ENCODE measurements at places on chromosomes 4 and X. TPM values are rescaled to one million over a fixed set of nuclear protein-coding genes. Genes with fewer than 3 reads are reported as not detected.

The MGST2 gene
- total RNA-seq = 174 TPM

The SPOCK3 gene
- total RNA-seq = 21.5 TPM

The POLN gene
- 0.92 TPM for total RNA-seq

- no peaks in the 10 kb centered on the region for H3K27me3 ChIP-seq
- DNase-seq = no peak
- no peaks in the 10 kb centered on the region for H3K36me3 ChIP-seq
- no peaks in the 10 kb centered on the region for H3K4me1 ChIP-seq
- no peak overlapping the region for H3K4me3 ChIP-seq
- no peak overlapping the region for H3K27ac ChIP-seq
Measured at GRCh38 chrX:87045352-87045751, 472.2 kb upstream of the KLHL4 start.

DNA sequence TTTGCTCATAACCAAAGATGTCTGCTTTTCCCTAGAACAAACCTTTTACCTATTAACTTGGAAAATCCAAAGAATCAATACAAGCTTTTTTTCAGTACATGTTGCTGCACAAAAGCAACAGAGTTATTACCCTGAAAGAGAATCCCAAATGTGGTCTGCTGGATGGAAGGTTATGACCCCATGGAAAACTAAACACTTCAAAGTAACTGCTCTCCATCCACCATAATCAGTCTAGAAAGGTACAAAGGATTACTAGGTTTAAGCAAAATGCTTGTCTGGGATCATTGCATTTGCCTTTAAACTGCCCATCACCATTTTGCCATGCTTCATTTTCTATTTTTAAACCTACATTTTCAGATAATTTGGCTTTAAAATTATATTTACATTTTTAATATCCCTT, 11.7 kb downstream of the MMRN1 start:
- DNase-seq = no peak
- peak overlapping the region; percentile 51 for H3K27ac ChIP-seq
- no peaks in the 10 kb centered on the region for H3K4me1 ChIP-seq
- no peaks in the 10 kb centered on the region for H3K36me3 ChIP-seq
- H3K27me3 ChIP-seq = no peaks in the 10 kb centered on the region
- H3K4me3 ChIP-seq = no peak overlapping the region

DNA sequence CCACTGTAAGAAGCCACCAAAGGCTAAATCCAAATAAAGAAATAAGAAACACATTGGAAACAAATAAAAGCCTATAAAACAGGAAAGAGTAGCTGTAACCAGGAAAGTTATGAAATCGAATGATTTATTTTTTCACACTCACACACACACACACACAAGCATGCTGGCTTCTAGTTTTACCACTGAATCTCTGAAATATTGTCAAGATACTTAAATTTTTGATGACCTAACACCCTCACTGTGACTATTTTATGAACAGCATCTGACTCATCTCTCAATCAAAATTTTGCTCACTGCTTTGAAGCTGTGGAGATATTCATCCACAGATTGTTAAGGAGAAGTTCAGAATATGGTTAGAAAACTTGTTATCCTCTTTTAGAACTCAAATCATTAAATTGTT, 13.9 kb upstream of the GABRB1 start:
- H3K4me1 ChIP-seq = no peaks in the 10 kb centered on the region
- H3K36me3 ChIP-seq = no peaks in the 10 kb centered on the region
- no peaks in the 10 kb centered on the region for H3K27me3 ChIP-seq
- H3K27ac ChIP-seq = no peak overlapping the region

DNA sequence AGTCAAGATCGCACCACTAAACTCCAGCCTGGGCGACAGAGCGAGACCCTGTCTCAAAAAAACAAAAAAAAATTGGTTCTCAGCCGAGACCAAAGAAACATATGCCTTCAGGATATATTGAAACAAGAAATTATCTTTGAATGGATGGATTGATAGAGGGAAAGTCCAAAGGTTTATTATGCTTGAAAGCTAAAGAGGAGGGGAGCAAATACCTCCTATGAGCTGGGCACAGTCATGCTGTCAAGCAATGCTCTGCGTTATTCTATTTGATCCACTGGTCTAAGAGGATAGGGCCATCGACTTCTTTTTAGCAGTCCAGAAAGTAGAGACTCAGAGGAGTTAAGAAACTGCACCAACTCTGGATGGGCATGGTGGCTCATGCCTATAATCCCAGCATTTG, 85.9 kb upstream of the SLC34A2 start:
- no peak overlapping the region for H3K4me3 ChIP-seq
- no peaks in the 10 kb centered on the region for H3K36me3 ChIP-seq
- H3K27ac ChIP-seq = no peak overlapping the region
- no peaks in the 10 kb centered on the region for H3K27me3 ChIP-seq
- no peaks in the 10 kb centered on the region for H3K4me1 ChIP-seq

DNA sequence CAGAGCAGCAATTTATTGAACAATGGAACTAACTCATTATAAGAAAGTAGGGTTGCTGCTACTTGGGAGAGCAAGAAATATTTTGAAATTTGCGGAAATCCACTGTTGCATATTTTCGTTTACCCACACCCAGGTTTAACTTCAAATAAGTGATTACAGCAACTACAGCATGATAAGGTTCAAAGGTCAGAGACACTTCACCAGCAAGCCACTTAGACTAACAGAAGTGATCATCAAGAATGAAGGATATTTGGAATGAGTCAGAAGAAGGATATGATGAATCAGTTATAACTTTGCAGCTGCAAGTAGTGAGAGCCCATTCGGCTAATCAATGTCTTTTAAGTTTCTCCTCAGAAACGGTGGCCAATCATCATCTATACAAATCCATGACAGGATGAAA, 199.3 kb downstream of the TMA16 start:
- no peak overlapping the region for H3K27ac ChIP-seq
- H3K4me1 ChIP-seq = no peaks in the 10 kb centered on the region
- H3K27me3 ChIP-seq = no peaks in the 10 kb centered on the region
